ENCODE measurements at places on chromosomes 2 and 18.
A peak's percentile ranks its signal among the peaks of the same experiment; 100 is the strongest.

- no peak for DNase-seq
Measured at GRCh38 chr2:196589419-196589818, 50.1 kb upstream of the CCDC150 start.

- DNase-seq, result no peak
Measured at GRCh38 chr2:126972279-126972626, 73.6 kb downstream of the TEX51 start.

DNA sequence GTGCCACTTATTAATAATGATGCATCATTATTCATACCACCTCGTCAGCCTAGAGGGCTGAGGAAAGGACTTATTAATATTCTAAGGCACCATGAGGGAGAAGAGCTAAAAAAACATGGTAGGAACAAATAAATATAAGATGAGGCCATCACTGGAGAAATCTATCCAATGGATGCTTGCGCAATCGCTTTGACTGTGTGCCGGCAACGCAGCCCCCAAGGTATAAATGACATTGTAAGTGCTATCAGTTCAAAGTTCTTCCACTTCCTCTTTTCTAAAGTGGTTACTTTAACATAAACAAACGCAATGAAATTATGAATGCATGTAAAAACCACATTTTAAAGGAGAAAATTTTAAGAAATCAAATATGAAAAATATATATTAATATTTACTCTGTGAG is 164.6 kb downstream of the EIPR1 start:
- DNase-seq, result no peak

- DNase-seq, result peak; percentile 95
Measured at GRCh38 chr18:29181151-29181901, 1004.4 kb upstream of the CDH2 start.

- DNase-seq, result no peak
Measured at GRCh38 chr18:13811993-13812392, 12.0 kb upstream of the MC5R start.

DNA sequence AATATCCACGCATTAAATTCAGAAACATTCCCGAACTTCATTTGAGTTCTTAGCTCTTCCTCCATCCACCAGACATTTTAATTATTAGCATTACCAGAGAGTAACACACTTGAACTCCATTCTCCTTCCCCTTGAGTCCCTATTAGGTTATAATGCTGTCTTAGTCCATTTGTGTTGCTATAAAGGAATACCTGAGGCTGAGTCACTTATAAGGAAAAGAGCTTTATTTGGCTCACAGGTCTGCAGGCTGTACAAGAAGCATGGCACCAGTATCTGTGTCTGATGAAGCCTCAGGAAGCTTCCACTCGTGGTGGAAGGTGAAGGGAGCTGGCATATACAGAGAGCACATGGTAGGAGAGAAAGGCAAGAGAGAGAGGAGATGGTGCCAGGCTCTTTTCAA is 25.4 kb downstream of the TBC1D8 start:
- no peak for DNase-seq

DNA sequence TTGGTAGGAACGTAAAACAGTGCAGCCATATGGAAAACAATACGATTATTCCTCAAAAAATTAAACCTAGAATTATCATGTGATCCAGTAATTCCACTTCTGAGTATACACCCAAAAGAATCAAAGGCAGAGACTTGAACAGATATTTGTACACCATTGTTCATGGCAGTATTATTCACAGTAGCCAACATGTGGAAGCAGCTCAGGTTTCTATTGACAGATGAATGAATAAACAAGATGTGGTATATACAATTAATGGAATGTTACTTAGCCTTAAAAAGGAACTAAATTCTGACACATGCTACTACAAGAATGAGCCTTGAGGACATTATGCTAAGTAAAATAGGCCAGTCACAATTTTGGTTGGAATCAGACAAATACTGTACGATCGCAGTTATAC is 14.2 kb upstream of the RTTN start:
- no peak for DNase-seq

GRCh38 chr2:85886590-85886989 is 2.2 kb downstream of the ST3GAL5 start:
- DNase-seq, result peak; percentile 97

DNA sequence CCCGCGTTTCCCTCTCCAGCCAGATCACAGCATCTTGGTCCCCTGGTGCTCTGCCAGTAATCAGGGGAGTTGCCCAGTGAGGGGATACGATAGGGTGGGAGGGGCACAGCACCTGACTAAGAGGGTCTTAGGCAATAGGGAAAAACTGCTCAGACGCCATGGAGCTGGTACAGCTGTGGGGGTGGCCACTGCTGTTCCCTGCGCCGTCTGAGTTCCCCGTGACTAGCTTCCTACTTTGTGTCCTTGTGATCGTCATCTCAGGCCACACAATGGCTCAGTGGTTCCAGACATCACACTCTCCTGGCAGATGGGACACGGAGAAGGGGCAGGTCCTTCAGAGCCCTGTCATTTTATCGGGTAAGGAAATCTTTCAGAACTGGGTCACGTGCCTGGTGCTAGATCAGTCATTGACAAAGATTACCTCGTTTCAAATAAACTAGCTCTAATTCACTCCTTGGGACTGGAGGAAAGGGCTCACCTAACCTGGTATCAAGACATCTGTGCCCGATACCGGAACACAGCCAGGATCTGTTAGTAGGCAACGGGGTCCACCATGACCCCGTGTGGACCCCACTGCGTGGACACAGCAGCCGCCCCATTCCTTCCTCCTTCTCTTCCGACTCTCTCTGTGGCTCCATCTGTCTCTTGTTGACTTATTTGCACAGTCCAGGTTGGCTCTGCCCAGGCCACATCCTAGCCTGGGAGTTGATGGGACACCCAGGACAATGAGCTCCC is 101.6 kb downstream of the PTGR3 start:
- DNase-seq, result no peak

GRCh38 chr2:79180092-79180491 is 20.5 kb upstream of the REG3A start:
- DNase-seq, result no peak

- DNase-seq, result no peak
Measured at GRCh38 chr2:35962585-35963146, 392.9 kb upstream of the CRIM1 start.

GRCh38 chr18:446941-447560 is 53.5 kb downstream of the COLEC12 start:
- peak; percentile 74 for DNase-seq

DNA sequence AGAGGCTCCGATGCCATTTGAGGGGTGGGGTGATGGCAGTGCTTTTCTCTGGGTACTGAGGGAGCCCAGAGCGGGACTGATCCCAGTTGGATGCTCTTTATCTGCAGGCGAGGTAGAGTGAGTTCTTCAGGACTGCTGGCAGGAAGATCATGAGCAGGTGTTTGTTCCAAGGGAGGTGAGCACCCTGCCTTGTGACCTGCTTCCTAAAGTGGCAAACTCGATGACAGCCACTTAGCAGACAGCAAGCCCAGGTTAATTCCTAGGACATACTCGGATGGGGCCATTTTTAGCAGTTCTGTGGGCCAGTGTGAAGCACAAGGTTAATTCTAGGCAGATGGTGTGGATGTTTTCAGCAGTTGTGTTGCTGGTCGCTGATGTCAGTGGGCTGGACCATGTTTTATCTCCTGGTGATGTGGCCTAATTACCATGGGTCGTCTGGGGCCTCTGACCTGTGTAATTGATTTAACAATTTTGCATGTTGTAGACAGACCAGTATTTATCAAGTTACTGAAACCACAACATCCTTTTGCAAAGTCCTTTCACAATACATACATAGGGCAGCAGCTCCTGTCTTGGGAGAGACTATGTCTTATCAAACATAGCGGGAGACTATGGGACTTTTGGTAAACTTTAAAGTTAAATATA is 4.9 kb downstream of the FKBP1B start:
- no peak for DNase-seq

DNA sequence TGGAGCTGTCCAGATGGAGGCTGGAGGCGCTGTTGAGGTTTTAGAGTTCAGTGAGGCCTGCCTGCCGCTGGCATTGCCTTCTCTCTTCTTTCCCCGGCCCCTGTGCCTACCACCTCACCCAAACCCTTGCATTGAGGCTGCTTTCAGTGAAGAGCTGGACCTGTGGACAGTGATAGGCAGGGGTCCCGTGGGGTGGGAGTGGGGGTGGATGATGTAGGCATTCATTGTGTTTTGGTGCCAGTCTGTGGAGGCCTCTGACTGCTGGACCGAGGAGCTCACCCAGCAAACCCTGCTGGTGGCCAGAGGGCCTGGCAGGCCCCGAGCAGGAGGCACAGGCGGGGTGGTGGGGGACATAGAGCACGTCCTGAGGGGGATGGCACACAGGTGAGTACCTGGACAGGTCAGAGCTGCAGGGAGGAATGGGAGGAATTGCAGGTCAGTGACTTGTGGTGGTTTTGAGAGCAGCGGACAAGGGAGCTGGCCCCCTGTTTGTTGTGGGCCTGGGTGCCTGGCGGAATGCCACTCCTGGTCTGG is 35.6 kb downstream of the NGEF start:
- no peak for DNase-seq

- no peak for DNase-seq
Measured at GRCh38 chr2:199819746-199820145, 31.2 kb downstream of the FTCDNL1 start.

DNA sequence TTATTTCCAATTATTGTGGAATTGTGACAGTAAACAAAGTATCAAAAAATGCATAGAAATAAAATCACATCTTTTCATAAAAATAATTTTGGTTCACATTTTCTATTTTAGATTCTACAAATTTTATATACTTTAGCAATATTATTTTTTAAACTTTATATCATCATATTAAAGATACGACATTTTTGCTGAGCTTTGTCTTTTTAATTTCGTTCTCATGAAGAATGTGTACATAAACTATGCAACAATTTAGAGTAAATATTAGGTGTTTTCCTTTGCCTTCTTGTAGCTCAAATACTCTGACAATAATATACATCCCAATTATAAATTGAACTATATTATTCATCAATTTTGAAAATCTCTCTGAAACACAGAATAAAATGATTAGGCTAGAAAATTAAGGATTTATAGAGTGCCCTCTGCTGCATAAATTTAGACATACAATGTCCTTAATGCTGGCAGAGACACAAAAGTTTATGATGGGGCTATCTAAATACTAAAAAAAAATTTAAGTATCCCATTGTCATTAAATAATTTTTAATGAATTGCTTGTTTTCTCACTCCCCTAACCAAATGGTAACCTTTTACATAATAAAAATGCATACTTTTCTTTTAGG is 45.7 kb downstream of the CCDC102B start:
- no peak for DNase-seq

- DNase-seq, result no peak
Measured at GRCh38 chr2:232884549-232885263, 14.6 kb downstream of the SNORC start.

- DNase-seq, result peak; percentile 98
Measured at GRCh38 chr2:28274911-28275685, 117.6 kb upstream of the FOSL2 start.

GRCh38 chr18:36457683-36458082 is 160.2 kb downstream of the FHOD3 start:
- no peak for DNase-seq

GRCh38 chr18:47425365-47425764 is 173.9 kb upstream of the SKOR2 start:
- no peak for DNase-seq

- DNase-seq, result no peak
Measured at GRCh38 chr2:146228020-146228393, 1616.8 kb upstream of the ACVR2A start.

GRCh38 chr2:8441986-8442385 is 239.9 kb upstream of the ID2 start:
- DNase-seq, result no peak

DNA sequence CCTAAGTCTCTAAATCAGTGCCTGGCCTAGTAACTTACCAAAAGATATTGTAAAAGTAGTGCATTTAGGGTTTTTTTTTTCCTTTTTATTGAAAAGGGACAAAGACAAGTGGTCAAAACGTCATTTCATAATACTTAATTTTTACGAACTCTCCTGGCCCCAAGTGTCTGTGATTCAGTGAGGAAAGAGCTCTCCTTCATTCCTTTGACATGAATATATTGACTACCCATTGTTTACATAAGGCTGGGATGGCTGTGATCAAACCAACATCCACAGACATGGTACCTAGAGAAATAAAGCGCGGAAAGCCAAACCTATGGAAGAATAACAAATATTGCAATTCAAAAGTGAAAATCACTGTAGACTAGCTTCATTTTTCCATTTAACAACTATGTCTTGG is 198.4 kb downstream of the BABAM2 start:
- DNase-seq, result peak; percentile 81

- no peak for DNase-seq
Measured at GRCh38 chr2:58680755-58681310, 439.7 kb upstream of the FANCL start.

DNA sequence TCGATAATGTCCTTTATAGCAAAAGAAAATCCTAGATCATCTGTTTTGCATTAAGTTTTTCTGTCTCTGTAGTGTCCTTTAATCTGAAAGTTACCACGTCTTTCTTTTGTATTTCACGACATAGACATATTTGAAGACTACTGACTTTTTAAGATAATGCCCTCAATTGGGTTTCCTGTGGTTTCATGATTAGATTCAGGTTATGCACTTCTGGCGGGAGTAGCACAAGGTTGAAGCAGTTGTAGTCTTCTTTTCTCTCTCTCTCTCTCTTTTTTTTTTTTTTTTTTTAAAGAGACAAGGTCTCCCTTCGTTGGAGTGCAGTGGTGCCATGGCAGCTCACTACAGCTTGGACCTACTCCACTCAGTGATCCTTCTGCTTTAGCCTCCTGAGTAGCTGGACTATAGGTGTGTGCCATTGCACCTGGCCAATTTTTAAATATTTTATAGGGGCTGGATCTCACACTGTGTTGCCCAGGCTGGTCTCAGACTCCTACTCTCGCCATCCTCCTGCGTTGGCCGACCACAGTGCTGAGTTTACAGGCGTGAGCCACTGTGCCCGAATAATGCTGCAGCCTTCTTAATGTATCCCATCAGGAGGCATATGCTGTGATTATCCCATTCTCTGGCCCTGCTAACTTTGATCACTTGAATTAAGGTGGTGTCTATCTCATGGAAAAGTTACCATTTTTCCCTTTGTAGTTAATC is 3.9 kb downstream of the INPP4A start:
- DNase-seq, result no peak

DNA sequence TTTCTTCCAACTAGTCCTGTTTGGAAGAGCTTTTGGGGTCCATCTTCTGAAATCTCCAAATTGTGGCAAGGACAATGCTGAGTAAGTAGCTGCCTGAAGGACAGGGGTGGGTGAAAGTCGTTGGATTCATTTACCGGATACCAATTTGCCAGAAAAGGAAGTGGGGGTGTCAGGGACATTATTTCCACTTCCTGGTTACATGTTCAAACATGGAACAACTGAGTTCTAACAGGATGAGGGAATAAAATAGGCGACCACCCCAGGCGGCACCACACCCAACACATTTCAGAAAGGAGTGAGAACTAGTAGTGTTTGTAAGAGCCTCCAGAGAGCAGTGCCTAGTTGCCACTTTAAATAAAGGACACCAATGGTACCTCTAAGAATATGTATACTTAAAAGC is 158.6 kb upstream of the SERTAD2 start:
- no peak for DNase-seq

DNA sequence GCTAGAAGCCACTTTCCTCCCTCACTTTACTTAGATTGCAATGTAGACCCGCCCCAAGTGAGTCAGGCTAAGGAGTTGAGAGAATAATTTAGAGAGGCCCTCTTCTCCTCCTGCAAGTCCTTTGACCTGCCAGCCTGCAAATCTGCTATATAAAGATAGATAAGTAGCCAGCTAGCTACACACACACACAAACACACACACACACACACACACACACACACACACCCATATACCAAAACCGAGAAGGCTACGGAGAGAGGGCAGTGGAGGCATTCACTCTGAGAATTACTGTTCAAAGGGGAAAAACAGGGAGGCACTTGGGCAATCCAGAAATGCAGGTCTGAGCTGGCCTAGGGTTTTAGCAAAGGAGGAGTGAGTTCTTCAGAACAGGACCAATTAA is 23.0 kb upstream of the SMAD7 start:
- DNase-seq, result no peak

Measured in fibroblast of skin of back (primary cell).